ENCODE measurements at places on chromosomes 11 and 22.
A peak's percentile ranks its signal among the peaks of the same experiment; 100 is the strongest.

- no peak for DNase-seq
These were observed 121.2 kb downstream of the ABTB2 start for GRCh38 chr11:34236572-34236971.

GRCh38 chr11:68442433-68442832 is 18.1 kb upstream of the PPP6R3 start:
- no peak for DNase-seq

- peak; percentile 18 for DNase-seq
These were observed 8.8 kb upstream of the CUL5 start for GRCh38 chr11:107999759-108000455.

GRCh38 chr11:71206186-71206585 is 46.2 kb downstream of the SHANK2 start:
- no peak for DNase-seq

GRCh38 chr22:27808451-27809225 is 7.1 kb upstream of the MN1 start:
- DNase-seq, result no peak

GRCh38 chr22:41237036-41237706 is 3.6 kb downstream of the CHADL start:
- no peak for DNase-seq

DNA sequence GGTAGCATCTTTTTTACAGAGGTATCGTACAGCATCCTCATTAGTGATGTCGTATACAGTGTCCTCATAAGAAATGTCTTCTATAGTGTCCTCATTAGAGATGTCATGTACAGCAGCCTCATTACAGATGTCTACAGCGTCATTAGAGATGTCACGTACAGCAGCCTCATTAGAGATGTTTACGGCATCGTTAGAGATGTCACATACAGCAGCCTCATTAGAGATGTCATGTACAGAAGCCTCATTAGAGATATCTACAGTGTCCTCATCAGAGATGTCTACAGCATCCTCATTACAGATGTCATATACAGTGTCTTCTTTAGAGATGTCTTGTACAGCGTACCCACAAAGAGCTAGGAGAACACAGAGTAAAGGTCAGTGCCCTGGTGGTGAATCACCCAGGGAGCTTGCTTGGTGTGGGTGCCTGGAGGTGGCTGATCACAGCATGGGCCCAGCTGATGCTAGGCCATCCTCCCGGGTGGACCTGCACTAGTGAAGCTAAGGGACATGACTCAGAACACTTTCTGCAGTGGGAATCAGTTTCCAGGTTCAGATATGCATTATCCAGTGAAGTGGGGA is 109.2 kb downstream of the IGLL1 start:
- DNase-seq, result no peak

GRCh38 chr11:19970944-19971343 is 189.3 kb downstream of the DBX1 start:
- DNase-seq, result peak; percentile 80

DNA sequence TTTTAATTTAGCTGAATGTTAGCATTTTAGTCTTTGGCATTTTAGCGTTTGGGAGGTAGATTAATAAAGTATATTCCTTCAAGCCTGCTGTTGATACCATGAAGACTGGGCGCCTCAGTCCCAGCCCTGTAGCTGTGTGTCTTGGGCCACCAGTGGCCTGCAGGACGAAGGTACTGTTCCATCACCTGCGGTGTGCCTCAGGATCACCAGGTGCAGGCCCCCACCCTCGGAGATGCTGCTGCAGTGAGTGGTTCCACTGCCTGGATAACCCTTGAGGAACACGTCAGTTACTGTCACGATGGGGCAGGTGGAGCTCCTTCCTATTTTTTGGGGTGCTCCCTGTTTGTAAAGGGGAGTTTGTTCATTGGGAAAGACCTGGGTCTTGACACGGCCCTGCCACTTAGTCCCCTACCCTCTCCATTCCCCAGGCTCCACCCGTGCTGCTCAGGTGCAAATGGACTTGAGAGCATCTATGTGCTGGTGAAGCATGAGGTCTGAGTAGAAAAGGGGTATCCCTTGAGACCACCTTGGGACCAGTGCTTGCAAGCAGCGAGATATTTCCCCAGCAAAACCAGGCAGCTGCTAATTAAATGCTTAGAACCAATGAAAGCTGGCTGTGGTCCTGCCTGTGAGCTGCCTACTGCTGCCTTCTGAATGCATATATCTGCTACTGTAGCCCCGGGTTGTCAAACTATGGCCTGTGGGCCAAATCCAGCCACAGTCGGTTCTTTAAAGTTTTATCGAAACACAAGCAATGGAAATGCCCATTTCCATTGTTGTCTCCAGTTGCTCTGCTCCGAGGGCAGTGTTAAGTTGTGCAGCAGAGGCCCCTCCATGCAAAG is 28.7 kb downstream of the INCENP start:
- DNase-seq, result no peak

DNA sequence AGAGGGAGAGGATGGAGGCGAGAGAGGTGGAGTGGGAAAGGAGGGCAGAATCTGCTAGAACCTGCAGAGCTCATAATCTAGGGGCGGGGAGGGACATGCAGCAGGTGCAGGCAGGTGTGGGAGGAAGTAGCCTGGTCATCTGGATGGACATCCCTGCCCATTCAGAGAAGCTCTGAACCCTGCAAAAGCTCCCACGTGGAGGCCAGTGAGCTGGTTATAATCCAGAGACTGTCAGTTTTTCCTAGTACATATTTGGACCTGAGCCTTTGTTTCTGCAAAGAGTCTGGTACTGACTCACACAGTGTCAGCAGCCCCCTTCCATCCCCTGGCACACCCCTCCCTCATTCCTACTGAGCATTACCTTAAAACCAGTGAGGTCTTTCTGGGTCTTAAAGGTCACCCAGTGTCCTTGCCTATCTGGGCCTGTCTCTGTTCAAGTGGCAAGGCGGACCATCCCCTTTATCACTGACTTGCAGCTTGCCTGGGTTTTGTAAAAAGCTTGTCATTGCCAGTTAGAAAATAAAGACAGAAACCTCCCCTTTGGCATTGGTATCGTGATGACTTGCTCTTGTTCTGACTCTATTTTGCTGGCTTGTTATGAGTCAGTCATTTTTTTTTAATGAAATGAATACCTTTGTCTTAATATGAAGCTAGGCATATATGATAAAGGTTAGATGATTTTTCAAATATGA is 26.1 kb downstream of the PTPRJ start:
- no peak for DNase-seq

GRCh38 chr11:46912526-46913150 is 5.7 kb downstream of the LRP4 start:
- DNase-seq, result no peak

- no peak for DNase-seq
These were observed 5.0 kb upstream of the APOL5 start for GRCh38 chr22:35712672-35713071.

DNA sequence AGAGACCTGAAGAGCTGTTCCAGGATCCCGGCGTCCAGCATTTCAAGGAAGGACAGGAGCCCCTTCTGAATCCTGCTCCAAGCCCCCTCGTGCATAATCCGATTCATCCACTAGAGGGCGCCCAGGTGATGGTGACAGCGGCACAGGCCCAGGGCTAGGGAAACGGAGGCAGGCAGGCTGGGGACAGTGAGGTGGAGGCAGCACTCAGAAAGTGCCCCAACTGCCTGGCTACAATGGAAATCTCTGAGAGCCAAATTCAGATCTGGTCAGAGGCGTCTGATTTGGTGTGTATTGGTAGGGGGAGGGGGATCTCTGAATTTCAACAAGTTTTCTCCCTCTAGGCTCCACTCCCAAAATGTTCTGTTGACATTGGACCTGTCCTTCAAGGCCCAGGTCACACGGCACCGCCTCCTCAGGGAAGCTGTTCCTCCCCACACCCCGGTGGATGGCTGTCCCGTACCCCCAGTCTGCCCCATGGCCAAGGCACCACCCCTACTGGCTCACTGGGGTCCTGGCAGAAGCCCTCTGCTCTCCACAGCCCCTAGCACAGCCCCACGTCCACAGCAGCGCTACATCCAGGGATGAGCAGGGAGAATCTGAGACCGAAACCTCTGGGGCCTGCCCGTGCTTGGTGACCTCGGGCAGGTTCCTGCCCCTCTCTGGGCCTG is 142.9 kb downstream of the CRYBB2 start:
- peak; percentile 52 for DNase-seq

- DNase-seq, result no peak
These were observed 833 bp downstream of the SCUBE2 start for GRCh38 chr11:9090488-9091043.

- no peak for DNase-seq
These were observed 2047.3 kb downstream of the LRRC4C start for GRCh38 chr11:39412117-39412516.

DNA sequence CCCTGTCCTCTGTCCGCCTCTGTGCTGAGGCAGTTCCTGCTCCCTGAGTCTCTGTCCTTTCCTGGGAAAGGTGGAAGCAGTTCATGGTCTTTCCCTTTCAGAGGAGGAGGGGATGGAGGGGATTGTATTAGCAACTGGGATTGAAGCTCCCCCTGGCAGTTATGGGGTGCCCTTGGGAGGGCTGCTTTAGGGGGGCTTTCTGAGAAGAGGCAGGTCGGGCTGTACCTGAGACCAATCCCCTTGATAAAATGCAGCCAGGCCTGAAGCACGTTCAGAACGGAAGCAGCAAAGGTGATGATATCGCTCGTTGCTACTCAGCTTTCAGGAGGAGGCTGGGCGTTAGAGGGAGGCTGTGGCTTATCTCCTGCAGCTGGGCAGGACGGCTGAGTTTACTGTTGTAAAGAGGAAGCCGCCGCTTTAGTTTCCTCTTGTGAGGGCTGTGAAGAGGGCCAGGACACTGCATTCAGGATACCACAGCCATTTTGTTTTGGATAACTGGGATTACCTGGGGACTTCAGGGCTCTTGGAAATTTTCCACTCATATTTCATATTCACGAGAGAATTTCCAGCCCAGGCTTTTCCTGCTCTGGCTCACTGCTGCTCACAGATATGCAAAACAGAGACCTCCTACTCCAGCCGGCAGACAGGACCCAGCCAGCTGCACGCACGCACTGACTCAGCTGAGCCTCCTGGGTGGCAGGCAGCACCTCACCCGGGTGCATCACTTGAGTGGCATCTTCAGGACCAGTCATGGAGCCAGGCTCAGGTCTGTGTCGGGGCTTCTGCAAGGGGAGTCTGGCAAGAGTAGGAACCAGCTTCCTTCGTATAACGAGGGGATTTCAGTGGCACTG is 798 bp downstream of the AMPD3 start:
- peak; percentile 52 for DNase-seq

- no peak for DNase-seq
These were observed 740.0 kb downstream of the DLG2 start for GRCh38 chr11:84887055-84887629.

DNA sequence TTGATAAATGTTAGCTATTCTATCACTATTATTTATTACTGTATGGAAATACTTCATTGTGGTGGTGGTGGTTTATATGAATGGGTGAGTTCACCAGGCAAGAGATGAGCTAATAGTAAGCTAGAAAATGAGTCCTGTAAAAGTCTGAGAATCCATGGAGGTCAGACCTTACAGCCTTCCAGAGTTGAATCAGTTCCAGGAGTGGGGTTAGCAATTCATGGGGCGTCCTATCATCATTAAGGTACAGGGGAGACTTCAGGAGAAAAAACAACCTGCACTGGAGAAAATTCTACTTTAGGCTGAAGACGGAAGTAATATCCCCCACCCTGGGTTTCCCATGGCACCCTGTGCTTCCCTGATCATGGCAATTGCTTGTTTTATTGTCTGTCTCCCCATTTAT is 6.5 kb downstream of the SYT13 start:
- DNase-seq, result no peak

- DNase-seq, result no peak
These were observed 365 bp downstream of the MGAT3 start for GRCh38 chr22:39457198-39457555.

GRCh38 chr11:46039990-46040389 is 81.3 kb downstream of the PHF21A start:
- DNase-seq, result no peak
